Activated T-cell treated with anti-CD3 and anti-CD28 coated beads, Interleukin-2, amount 50 U/mL, for 4 hours (primary cell): ENCODE measurements at places on chromosomes 2 and 18. TPM values are rescaled to one million over a fixed set of nuclear protein-coding genes. Genes with fewer than 3 reads are reported as not detected.

GAL3ST2 gene
- not detected for total RNA-seq

CMPK2 gene
- 2.5 TPM for total RNA-seq

VWC2L gene
- total RNA-seq: not detected

MOGAT1 gene
- total RNA-seq: not detected

GCFC2 gene
- 42.1 TPM for total RNA-seq

ZEB2 gene
- total RNA-seq: 25.1 TPM

ODC1 gene
- 619 TPM for total RNA-seq

AP1S3 gene
- 18.4 TPM for total RNA-seq

ACSL3 gene
- 36.6 TPM for total RNA-seq

FLACC1 gene
- 1.5 TPM for total RNA-seq

POTEI gene
- total RNA-seq: not detected

GPAT2 gene
- total RNA-seq: 9.3 TPM

TMEM214 gene
- total RNA-seq: 59.0 TPM
